Stimulated activated CD8-positive, alpha-beta memory T cell treated with anti-CD3 and anti-CD28 coated beads, Interleukin-4, amount 100 ng/mL, for 1 hour (primary cell): ENCODE measurements at places on chromosomes 12 and 14.

DNA sequence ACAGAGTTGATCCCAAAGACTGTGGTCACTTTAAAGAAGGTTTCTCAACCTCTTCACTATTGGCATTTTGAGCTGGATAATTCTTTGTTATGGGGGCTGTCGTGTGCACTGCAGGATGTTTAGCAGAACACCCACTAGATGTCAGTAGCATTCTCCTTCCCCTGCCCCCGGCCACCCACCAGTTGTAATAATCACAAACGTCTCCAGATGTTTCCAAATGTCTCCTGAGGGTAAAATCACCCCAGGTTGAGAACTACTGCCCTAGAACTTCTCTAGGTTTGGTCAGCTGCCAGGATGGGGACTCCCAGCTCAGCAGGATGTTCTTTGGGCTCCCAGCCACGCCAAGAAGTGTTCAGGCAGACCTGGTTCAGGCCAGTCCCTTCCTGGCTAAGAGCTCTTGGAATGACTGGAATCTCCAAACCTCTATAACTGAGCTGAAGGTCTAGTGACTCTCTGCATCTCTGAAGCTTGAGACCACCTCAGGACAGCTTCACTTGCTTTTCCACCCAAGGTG is 12.5 kb upstream of the AJUBA start:
- DNase-seq: no peak

DNA sequence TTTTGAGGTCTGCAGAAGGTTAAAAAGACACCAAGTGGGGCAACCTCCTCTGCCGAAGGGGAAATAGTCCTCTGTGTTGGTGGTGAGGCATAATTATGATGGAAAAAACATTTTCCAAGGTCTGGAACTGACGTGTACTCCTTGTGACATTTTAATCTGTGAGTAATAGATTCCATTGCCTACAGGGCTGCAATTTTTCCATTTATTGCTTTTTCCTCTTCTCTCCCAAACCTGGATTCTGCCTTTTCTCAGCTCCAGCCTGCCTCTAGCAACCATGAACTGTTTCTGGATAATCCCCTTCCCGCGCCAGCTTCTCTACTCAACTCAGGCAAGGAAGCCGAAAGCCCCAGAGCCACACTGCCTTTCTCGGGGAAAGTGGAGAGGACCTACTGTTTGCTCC is 230.1 kb upstream of the PLXNC1 start:
- DNase-seq: no peak

- DNase-seq: no peak
Observed at GRCh38 chr12:32296567-32296966, 102.8 kb upstream of the FGD4 start.

DNA sequence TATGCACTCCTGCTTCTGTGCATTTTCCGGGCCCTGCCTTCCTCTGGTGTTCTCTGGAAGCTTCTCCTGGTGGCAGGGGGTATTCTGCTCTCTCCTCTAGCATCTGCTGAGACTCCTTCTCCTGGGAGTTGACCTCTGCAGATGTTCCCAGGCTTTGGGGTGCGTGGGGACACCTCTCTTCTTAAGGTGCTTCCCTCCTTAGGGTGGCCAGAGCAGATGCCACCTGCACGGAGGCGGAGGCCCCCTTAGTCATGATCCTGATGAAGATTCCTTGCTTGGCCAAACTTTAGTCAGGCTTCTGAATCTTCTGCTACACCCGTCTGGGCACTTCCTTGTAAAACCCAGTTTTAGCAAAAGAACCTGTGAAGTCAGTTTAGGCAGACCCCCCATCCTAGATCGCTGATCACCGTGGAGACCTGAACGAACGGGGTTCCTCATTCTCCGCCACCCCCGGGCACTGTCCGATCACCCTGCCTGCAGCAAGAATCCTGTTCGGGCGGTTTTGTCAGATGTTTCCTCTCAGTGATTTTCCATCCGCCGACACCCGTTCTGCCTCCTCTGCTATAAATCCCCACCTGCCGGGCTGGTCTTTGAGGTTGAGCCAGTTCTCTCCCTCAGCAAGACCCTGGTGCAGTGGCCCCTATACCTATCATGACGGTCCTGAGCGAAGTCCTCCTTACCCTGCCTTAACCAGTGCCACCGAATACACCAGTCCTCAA is 111.9 kb downstream of the CALM1 start:
- DNase-seq: no peak

GRCh38 chr12:105480162-105480561 is 149.7 kb downstream of the C12orf75 start:
- DNase-seq: no peak

- DNase-seq: no peak
Observed at GRCh38 chr12:69758105-69758504, 19.4 kb downstream of the RAB3IP start.
